ENCODE measurements at places on chromosomes 5 and 9. TPM values are rescaled to one million over a fixed set of nuclear protein-coding genes. Genes with fewer than 3 reads are reported as not detected.
A peak's percentile ranks its signal among the peaks of the same experiment; 100 is the strongest.

The ANKRD34B gene
- polyA plus RNA-seq: 0.43 TPM

DNA sequence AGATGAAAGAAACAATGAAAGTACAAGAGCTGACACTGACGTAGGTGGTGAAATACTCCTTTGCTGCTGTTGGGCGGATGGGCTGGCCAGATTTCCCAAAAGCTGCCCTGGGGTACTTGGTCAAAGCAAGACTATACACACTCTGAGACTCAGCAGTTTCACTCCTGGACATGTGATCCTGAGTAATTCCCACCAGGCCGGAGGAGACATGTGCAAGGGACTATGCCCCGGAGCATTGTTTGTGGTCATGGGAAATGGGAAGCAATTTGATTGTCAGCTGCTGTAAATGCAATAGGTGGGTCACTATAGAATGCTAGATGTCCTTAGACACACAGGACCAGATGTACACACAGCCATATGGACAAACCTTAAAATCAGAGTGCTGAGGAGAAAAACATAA, 116.1 kb downstream of the DCP2 start:
- H3K27me3 ChIP-seq: no peaks in the 10 kb centered on the region
- no peak overlapping the region for H3K4me3 ChIP-seq
- DNase-seq: no peak
- H3K27ac ChIP-seq: no peak overlapping the region

The TNFSF8 gene
- 34.0 TPM for polyA plus RNA-seq

DNA sequence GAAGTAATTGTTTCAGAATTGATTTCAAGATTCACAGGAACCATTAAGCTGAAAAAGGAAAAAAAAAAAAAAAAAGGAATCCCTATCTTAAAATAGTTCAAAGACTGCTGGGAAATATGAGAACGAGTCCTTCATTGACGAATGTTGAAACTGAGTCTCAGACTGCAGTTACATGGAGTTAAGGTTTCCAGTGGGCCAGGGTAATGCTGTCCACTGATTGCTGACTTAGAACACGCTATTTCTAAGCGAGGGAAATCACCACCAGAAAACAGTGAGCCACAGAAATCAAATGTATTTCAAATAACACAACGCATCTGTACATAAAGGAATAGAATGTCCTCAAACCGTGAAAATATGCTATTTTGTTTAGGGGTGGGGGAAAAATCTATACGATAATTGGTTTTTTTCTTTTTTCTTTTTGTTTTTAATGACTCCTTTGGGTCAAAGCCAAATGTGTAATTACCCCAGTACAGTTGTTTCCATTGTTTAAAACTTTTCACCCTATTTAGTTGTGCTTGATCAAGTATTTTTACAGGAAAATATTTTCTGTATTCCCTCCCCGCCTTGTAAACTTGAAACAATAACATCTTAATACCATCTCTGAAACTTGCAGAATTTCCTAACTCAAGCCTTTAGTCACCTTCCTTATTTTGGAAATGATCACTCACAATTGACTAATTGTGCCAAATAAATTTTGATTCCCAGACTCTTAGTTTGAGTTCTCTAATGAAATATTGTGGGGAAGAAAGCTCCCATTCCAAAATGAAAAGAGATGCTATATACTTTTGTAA, 208.3 kb downstream of the MCTP1 start:
- no peak overlapping the region for H3K4me3 ChIP-seq
- H3K27ac ChIP-seq: no peak overlapping the region
- H3K36me3 ChIP-seq: no peaks in the 10 kb centered on the region

DNA sequence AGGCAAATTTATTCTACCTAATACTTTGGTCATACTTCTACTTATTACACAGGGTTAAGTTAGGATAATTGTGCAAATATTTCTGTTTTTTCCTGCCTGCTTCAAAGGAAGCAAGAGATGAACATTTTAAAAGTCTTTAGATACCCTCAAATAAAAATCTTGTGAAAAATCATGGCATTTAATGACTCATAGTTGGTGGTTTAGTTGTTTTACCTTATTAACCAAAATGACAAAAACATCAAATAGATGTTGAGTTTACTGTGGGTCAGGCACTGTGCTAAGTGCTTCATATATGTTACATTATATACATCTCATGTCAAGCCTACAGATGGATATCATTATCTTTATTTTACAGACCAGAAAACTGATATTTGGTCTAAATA, 54.4 kb downstream of the ZNF474 start:
- no peak for DNase-seq
- no peak overlapping the region for H3K27ac ChIP-seq
- no peak overlapping the region for H3K4me3 ChIP-seq
- H3K27me3 ChIP-seq: no peaks in the 10 kb centered on the region
- H3K4me1 ChIP-seq: no peaks in the 10 kb centered on the region
- no peaks in the 10 kb centered on the region for H3K36me3 ChIP-seq

- no peak for DNase-seq
- no peak overlapping the region for H3K27ac ChIP-seq
Observed at GRCh38 chr9:120608421-120608820, 28.5 kb upstream of the CDK5RAP2 start.

GRCh38 chr5:84257061-84257460, 127.6 kb downstream of the EDIL3 start:
- no peak overlapping the region for H3K27ac ChIP-seq
- H3K27me3 ChIP-seq: no peaks in the 10 kb centered on the region
- H3K4me3 ChIP-seq: no peak overlapping the region

The RARS1 gene
- 5.2 TPM for polyA plus RNA-seq

The OTP gene
- polyA plus RNA-seq: not detected

The UNC13B gene
- 0.66 TPM for polyA plus RNA-seq

GRCh38 chr5:177128551-177128981, 5.0 kb upstream of the NSD1 start:
- peaks cover 20% of the 10 kb centered on the region for H3K4me1 ChIP-seq
- H3K27me3 ChIP-seq: no peaks in the 10 kb centered on the region
- no peak overlapping the region for H3K4me3 ChIP-seq
- no peaks in the 10 kb centered on the region for H3K36me3 ChIP-seq
- peak overlapping the region; percentile 51 for H3K27ac ChIP-seq

The LRRC19 gene
- not detected for polyA plus RNA-seq

- no peak overlapping the region for H3K4me3 ChIP-seq
- H3K27me3 ChIP-seq: peaks cover 4% of the 10 kb centered on the region
- H3K27ac ChIP-seq: no peak overlapping the region
Observed at GRCh38 chr9:124078641-124079040, 67.1 kb downstream of the LHX2 start.

The PSD2 gene
- polyA plus RNA-seq: not detected

DNA sequence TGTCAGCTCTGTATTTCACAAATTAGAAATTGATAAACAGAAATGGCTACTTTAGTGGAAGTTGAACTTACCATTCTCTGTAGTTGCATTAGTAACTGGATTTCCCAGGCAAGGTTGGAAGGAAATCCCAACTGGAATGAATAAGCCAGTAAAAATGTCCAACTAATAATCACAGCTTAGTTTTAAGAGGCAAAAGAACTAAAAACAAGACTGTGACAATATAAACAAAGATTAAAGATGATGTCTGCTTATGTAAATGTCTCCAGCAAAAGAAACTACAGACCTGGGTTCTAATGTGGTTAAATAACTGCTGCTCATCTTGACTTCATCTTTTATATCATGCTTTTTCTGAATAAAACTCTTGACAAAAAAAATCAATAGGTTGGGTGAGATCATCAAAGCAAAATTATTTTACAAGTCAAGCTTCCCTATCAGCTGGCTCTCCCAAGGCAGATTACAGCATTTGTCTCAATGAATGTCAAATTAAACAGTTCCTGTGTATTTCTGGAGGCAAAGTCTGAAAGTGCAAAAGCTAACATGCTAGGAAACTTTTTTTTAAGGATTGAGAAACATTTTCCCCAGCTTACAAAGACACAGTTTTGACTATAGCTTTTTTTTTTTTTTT, 62.3 kb upstream of the HMHB1 start:
- no peaks in the 10 kb centered on the region for H3K27me3 ChIP-seq
- H3K36me3 ChIP-seq: no peaks in the 10 kb centered on the region
- DNase-seq: no peak
- H3K4me3 ChIP-seq: no peak overlapping the region
- no peak overlapping the region for H3K27ac ChIP-seq
- no peaks in the 10 kb centered on the region for H3K4me1 ChIP-seq

- H3K27me3 ChIP-seq: no peaks in the 10 kb centered on the region
- H3K4me3 ChIP-seq: no peak overlapping the region
- H3K4me1 ChIP-seq: peaks cover 26% of the 10 kb centered on the region
- no peak overlapping the region for H3K27ac ChIP-seq
- DNase-seq: no peak
Observed at GRCh38 chr9:113955076-113955752, 79.1 kb downstream of the ZNF618 start.

The DMGDH gene
- polyA plus RNA-seq: not detected

- H3K27ac ChIP-seq: no peak overlapping the region
- no peak overlapping the region for H3K4me3 ChIP-seq
- H3K36me3 ChIP-seq: no peaks in the 10 kb centered on the region
- no peak for DNase-seq
- H3K27me3 ChIP-seq: no peaks in the 10 kb centered on the region
Observed at GRCh38 chr5:56973473-56973872, 21.6 kb upstream of the MIER3 start.

The FNIP1 gene
- 13.6 TPM for polyA plus RNA-seq

DNA sequence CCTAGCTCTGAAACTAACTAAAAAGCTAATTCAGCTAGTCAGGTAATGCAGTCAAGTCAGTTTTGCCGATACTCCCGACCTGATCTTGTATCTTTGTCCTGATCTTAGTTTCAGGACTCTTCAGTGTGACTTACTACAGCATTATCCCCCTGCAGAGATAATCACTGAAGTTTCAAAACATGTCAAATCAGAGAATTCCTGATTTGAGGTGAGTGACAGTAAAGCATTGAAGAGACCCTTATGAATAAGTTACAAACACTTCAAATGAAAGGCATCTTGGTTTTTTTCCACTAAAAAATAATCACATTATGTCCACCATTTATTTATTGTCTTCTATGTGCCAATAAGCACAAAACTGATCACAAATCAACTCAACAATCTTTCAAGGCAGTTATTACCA, 47.6 kb downstream of the BAAT start:
- no peak overlapping the region for H3K27ac ChIP-seq
- H3K36me3 ChIP-seq: no peaks in the 10 kb centered on the region
- no peaks in the 10 kb centered on the region for H3K27me3 ChIP-seq
- no peak overlapping the region for H3K4me3 ChIP-seq
- no peaks in the 10 kb centered on the region for H3K4me1 ChIP-seq
- DNase-seq: no peak

DNA sequence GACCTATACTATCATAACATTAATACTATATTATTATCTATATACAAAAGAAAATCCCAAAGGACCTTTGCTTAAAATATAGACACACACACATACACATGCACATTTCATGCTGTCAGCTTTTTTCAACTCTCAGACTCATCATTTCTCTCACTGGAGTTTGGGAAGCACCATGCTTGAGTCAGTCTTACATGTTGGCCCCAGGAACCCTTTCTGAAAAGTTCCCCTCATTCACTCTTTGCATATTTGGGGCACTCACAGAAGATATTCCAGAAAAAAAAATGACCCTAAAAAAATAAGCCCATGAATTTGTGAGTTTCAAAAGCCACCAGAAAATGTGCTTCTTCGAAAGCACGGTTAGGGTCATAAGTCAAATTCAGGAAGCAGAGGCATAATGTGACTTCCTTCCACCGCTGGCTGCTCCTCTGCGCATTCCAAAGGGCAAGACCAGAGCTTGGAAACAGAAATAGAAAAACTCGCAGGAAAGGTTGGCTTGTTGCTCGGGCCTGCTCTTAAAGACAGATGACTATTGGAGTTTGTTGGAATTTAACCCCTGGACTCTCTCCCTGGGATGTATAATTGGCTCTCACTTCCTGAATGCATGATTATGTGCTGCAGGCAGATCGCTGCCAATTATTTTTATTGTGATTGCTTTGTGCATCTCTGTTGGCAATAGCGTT, 129.7 kb upstream of the IQGAP2 start:
- peaks cover 14% of the 10 kb centered on the region for H3K4me1 ChIP-seq
- peak; percentile 44 for DNase-seq
- peak overlapping the region; percentile 28 for H3K4me3 ChIP-seq
- H3K27me3 ChIP-seq: no peaks in the 10 kb centered on the region

GRCh38 chr5:71767661-71768060, 48.6 kb downstream of the CARTPT start:
- H3K4me1 ChIP-seq: no peaks in the 10 kb centered on the region
- H3K36me3 ChIP-seq: no peaks in the 10 kb centered on the region
- no peaks in the 10 kb centered on the region for H3K27me3 ChIP-seq

GRCh38 chr9:4547016-4547415, 56.7 kb downstream of the SLC1A1 start:
- no peaks in the 10 kb centered on the region for H3K4me1 ChIP-seq
- no peak overlapping the region for H3K4me3 ChIP-seq
- H3K36me3 ChIP-seq: no peaks in the 10 kb centered on the region
- no peaks in the 10 kb centered on the region for H3K27me3 ChIP-seq

DNA sequence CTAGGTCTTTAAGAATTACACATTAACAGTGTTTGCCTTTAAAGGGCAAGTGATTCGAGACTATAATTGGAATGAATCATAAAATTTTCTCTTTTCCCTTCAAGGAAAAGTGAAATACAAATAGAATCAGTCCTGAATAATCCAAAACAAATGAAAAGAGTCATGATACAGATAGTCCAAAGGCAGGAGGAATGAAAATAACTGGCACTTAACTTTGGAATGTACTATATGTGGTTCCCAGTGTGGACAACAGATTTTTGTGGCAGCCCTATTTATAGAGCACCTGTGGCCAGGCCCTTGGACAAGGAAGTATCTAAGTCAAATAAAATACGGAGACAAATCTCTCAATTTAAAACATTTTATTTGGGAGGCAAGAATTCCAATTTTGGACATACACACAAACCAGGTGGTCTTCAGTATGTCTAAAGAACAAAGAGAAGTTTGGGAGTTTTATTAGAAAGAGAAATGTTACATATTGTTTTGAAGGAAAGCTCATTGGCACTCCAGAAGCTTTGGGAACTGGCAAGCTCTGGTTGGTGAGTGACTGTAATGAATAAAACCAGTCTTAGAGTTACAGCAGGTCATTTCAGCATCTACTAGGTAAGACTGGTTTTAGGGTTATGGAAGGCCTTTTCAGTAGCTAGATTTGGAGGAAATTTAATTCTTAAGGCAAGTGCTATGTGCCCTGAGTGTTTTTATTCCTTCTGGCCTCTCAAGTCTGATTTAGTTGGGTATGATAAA, 116.0 kb upstream of the PAM start:
- H3K4me3 ChIP-seq: no peak overlapping the region
- H3K36me3 ChIP-seq: no peaks in the 10 kb centered on the region
- H3K4me1 ChIP-seq: no peaks in the 10 kb centered on the region
- H3K27ac ChIP-seq: no peak overlapping the region

DNA sequence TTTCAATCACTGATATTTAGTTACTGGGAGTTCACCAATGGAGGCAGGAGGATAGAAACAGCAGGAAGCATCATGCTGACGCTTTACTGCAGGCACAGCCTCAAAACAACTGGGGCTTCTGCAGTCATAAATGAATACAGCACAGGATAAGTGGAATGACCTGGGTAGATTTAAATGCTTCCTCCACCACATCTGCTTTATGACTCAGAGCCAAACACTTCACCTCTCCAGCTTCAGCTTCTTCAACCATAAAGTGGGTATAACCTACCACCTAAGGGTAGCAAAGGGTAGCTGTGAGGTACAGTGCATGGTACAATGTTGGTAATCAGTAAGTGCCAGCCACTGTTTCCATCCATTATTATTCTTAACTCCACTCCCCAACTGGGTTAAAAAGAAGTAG, 28.4 kb downstream of the RASEF start:
- H3K27me3 ChIP-seq: no peaks in the 10 kb centered on the region
- DNase-seq: no peak
- no peaks in the 10 kb centered on the region for H3K36me3 ChIP-seq
- no peak overlapping the region for H3K4me3 ChIP-seq
- no peaks in the 10 kb centered on the region for H3K4me1 ChIP-seq

All from CD14-positive monocyte (primary cell).